Activated CD8-positive, alpha-beta memory T cell treated with anti-CD3 and anti-CD28 coated beads for 1 hour (primary cell): ENCODE measurements at places on chromosomes 4 and X.

- no peak for DNase-seq
Observed at GRCh38 chr4:154741922-154742850, 1.6 kb upstream of the LRAT start.

DNA sequence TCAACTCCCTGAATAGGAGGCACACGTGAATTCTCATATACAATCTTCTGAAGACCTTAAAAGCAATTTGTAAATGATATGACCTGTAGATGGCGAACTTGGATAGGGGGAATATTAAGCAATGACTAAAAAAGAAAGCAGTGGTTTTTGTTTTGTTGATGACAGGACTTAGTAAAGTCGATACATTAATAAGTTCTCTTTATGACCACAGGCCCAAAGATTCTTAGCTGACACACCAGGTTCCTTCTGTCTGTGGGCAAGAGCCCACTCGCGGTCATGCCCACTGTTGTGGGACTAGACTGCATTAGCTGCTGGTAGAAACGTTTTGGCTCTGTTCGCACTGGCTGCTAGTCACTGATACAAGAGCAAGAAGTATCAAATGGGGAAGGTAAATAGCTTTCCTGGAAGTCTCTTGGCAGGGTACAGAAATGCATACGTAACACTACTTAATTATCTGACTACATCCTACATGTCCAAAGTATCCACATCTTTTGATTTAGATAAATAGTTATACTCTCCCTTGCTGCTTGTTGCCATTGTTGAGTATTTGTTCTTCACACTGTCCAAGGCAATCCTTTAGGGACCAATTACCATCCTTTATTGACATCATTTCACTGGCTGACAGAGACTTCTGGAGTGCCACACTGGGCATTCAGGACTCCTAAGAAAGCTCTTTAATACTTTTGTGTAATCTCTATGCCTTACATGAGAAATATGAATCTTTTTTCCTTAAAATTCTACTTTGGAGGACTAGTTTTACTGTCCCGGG, 31.0 kb downstream of the ALPK1 start:
- no peak for DNase-seq

- DNase-seq: no peak
Observed at GRCh38 chr4:121535351-121535750, 154.5 kb upstream of the QRFPR start.

DNA sequence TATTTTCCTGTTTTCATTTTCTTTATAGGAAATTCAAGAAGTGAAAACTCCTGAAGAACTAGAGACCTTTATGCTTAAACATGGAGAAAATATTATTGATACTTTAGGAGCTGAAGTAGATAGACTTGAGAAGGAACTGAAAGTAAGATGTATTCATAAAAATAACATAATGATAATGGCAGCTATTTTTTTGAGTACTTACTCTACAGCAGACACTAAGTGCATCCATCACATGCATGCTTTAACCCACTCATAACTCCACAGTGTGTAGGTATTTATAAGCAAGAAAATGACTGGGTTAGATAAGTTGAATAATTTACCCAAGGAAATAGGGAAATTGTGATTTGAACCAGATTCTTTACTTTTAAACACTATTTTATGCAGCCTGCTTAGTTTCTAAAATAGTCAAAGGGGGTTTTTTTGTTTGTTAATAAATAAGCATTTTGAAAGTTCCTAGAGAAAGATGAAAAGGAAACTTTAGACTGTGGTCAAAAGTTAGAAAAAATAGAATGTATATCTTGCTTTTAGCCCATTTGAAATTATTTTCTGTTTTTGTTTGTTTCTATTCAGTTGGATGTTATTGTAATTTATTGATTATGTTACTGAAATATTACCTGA, 74.2 kb downstream of the BEND4 start:
- no peak for DNase-seq

GRCh38 chr4:10810411-10810810, 125.8 kb upstream of the CLNK start:
- no peak for DNase-seq

DNA sequence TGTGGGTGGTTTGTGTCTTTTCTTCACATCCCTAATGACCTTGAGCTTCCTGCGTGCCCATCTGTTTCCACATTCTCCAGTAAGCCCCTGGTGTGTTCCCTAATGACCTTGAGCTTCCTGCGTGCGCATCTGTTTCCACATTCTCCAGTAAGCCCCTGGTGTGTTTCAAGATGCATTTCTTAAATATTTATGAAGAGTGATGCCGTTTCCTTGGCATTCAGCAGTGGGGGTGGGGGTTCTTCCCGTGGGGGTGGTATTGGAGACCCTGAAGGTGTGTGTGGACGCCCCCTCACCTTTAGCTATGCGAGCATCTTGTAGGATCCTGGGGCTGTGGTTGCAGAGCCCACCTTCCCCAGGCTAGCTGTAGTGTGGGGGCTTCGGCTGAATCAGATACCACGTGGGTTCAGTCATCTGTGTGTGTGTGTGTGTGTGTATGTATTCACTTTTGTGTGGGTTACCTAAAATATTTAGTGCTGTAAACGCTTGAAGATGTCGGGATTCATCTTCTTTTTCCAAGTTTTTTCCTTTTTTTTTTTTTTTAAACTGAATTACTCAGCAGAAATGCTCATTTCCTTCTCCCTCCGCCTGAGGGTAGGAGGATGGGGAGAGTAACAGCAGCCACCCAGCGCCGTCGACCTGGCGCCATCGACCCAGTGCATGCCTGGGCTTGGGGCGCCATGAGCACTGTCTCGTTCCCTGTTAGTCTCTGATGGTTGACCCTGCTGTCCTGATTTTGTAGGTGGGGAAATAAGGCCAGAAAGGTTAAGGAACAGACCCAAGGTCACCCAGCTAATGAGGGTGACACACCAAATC, 9.9 kb downstream of the NSG1 start:
- DNase-seq: no peak

- DNase-seq: no peak
Observed at GRCh38 chr4:81360737-81361136, 111.0 kb downstream of the RASGEF1B start.
